MCF 10A (cell line): ENCODE measurements at places on chromosomes 2 and 18. TPM values are rescaled to one million over a fixed set of nuclear protein-coding genes. Genes with fewer than 3 reads are reported as not detected.

DNA sequence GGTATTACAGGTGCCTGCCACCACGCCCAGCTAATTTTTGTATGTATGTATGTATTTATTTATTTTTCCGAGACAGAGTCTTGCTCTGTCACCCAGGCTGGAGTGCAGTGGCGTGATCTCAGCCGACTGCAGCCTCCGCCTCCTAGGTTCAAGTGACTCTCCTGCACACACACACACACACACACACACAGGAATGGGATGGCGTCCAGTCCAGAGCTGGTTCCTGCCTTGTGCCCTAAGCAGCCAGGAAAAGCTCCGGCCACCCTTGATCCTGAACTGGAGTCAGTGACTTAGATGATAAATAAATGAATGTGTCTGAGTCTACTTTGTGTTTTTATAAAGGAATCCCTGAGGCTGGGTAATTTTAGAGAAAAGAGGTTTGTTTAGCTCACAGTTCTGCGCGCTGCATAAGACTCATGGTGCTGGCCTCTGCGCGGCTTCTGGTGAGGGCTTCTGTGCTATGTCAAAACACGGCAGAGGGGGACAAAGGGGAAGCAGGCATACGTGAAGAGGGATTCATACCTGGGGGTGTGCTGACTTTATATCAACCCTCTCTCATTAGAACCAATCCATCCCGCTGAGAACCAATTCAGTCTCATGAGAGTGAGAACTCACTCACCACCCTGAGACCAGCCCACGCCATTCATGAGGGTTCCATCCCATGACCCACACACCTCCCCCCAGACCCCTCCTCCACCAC, 59.7 kb upstream of the PHLPP1 start:
- peaks cover 7% of the 10 kb centered on the region for H3K27me3 ChIP-seq
- peaks cover 6% of the 10 kb centered on the region for H3K4me1 ChIP-seq
- no peaks in the 10 kb centered on the region for H3K36me3 ChIP-seq
- H3K4me3 ChIP-seq: no peak overlapping the region
- no peak overlapping the region for H3K27ac ChIP-seq
- no peak for DNase-seq

DNA sequence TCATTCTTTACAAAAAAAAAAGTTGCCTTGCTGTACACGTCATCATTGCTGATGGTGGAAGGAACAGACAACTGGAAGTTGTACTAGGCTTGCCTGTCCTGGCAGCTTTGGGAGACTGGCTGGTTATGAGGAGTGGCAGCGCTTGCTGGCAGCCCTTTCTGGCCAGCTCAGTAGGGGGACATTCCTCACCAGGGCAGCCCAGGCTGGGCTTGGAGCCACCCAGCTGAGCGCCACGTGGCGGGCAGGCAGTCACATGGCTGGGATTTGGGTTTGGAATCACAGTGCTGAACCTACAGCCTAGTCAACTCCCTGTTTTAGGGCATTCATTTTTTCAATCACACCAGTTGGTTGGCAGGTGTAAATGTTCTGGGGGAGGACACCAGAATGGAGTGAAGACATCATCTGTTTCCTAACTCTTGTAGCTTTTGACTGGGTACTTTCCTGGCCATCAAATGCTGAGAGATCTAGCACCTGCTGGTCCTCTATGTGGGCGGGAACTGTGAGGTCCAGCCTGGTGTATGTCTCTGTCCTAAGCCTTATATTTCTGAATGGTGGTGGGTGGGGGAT, 139.3 kb downstream of the SETBP1 start:
- no peaks in the 10 kb centered on the region for H3K36me3 ChIP-seq
- H3K27me3 ChIP-seq: no peaks in the 10 kb centered on the region
- no peak overlapping the region for H3K27ac ChIP-seq
- H3K4me3 ChIP-seq: no peak overlapping the region
- peaks cover 12% of the 10 kb centered on the region for H3K4me1 ChIP-seq

- H3K4me1 ChIP-seq: no peaks in the 10 kb centered on the region
- H3K27ac ChIP-seq: no peak overlapping the region
- no peak overlapping the region for H3K4me3 ChIP-seq
- peaks cover 21% of the 10 kb centered on the region for H3K27me3 ChIP-seq
- DNase-seq: no peak
These were observed 141.0 kb downstream of the GLI2 start for GRCh38 chr2:120876526-120877280.

The TRIM43 gene
- not detected in 2 replicates for total RNA-seq

The HOXD9 gene
- not detected in 2 replicates for total RNA-seq

The EPAS1 gene
- 146 and 200 TPM in 2 replicates for total RNA-seq

The CIDEA gene
- total RNA-seq: not detected in 2 replicates
